ENCODE measurements at places on chromosomes 12 and 14. TPM values are rescaled to one million over a fixed set of nuclear protein-coding genes. Genes with fewer than 3 reads are reported as not detected.

DNA sequence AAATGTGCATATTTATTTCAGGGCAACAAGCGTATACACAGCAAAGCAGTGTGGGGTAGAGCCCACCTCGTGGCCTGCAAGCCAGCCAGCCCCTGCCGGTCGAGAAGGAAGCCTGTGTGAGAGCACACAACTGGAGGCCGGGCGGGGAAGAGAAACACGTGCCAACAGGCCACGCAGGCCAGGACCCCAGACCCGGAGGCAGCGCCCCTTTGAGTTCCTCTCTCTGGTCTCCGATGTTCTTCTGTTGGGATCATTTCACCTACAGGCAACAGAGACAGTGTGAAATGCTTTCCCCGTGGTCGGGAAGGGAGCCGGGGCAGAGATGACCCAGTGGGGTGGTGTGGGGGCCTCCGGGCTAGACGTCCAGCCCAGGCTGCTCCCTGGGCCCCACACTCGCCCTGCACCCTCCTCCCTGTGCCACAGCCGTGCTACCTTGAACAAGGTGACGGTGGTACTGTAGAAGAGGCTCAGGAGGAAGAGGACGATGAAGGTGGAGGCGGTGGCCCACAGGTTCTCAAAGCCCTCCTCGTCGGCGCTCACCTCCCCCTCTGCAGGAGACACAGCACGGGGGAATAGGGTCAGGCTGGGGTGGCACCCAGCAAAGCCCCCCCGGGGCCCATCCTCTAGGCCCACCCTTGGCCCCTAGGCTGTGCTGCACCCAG, 325.5 kb downstream of the TMEM121 start:
- no peak overlapping the region for H3K4me3 ChIP-seq
- H3K27me3 ChIP-seq = no peaks in the 10 kb centered on the region
- no peak for DNase-seq
- H3K4me1 ChIP-seq = no peaks in the 10 kb centered on the region

DNA sequence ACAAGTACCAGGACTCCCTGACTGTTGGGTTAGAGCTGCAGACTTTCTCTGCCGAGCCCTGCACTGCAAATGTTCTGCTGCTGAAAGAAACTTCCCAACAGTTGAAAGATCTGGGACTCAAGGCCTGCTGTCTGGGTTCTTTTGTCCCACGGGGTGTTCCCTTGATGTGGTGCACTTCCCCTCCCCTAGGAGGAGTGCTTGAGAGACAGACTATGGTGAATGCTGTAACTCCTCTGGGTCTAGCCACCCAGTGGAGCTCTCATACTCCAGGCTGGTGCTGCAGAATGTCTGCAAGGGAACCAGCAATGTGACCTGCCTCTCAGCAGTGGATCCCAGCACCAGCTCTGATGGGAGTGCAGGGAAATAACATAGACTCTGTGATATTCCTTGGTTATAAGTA, 129.2 kb upstream of the SLCO1B1 start:
- H3K4me3 ChIP-seq = no peak overlapping the region
- no peaks in the 10 kb centered on the region for H3K27me3 ChIP-seq
- no peak overlapping the region for H3K27ac ChIP-seq
- no peaks in the 10 kb centered on the region for H3K4me1 ChIP-seq

DNA sequence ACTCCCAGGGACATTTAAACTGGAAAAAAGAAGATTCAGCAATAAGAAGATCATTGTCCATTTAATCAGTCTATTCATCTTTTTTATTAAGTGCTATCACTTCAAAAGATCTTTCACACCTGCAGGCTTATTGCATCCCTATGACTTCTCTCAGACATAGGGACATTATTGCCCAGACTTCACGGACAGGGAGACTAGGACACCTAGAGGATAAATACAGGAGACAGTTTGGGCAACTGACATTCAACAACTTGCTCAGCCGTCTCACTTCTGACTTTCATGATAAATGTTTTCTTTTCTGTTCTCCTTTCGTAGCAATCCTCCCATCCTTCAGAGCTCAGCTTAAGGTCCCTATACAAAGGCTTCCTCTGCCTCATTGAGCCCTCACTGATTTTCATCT, 84.3 kb downstream of the TMEM30B start:
- DNase-seq = no peak
- H3K36me3 ChIP-seq = no peaks in the 10 kb centered on the region
- no peak overlapping the region for H3K4me3 ChIP-seq
- no peaks in the 10 kb centered on the region for H3K4me1 ChIP-seq

Gene PLEKHD1
- 0.03 TPM for polyA plus RNA-seq

DNA sequence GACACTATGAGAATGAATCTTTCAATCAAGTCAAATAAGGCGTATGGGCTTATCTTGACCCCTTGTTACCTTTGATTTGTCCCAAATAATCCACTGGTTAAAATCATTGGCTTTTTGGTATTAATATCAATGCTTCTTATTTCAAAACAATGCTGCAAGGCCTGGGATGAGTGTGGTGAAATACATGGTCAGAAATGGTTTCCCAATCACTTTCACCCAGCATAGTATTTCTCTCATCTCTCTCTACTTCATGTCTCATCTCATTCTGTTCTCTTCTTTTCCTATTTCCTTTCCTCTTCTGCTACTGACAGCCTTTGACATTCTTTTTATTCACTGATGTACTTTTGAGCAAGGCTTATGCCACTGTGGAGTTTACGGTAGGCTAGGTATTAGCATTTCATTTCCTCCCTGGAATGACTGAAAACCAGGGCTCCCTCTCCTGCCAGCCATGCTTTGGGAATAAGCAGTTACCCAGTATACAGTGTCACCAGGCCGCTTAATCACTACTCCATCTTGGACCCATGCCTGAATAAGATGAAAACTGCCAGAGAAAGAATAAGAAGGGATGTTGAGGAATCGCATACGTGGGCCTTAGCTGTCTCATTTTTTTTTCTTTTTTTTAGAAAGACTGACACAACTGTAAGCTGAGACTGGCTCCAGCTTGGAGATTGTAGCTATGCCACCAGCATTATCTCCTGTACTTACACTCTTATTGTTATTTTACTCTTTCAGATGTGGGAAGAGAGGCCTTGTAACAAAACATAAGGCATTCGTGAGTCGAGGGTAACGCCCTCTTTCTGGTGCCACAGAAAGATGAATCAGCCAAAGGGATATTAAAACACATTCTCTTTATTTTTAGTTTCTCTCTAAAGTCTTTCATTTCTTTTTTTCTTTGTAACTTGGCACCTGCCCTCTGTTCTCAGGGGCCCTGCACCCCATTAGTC, 53.5 kb downstream of the IGF1 start:
- H3K36me3 ChIP-seq = no peaks in the 10 kb centered on the region
- H3K27me3 ChIP-seq = no peaks in the 10 kb centered on the region
- H3K4me3 ChIP-seq = no peak overlapping the region
- no peaks in the 10 kb centered on the region for H3K4me1 ChIP-seq
